Mesothelial cell of epicardium (in vitro differentiated cells): ENCODE measurements at places on chromosomes 1 and 21. TPM values are rescaled to one million over a fixed set of nuclear protein-coding genes. Genes with fewer than 3 reads are reported as not detected.
A peak's percentile ranks its signal among the peaks of the same experiment; 100 is the strongest.

DNA sequence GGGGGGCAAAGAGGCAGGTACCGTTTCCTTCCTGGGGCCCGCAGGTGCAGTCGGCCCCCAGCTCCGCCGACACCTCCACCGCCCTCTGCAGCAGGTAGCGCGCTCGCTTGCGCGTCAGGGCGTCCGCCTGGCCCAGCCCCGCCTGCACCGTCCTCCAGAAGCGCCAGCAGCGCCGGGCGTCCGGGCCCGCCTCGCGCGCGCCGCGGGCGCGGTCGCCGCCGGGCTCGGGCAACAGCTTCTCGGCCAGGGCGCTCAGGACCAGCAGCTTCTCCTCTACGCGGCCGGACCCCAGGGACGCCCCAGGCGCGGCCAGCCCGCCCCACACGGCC, 863 bp downstream of the TARBP1 start:
- DNase-seq: peak; percentile 35

- no peak for DNase-seq
Observed at GRCh38 chr1:9612871-9613624, 24.3 kb downstream of the TMEM201 start.

DNA sequence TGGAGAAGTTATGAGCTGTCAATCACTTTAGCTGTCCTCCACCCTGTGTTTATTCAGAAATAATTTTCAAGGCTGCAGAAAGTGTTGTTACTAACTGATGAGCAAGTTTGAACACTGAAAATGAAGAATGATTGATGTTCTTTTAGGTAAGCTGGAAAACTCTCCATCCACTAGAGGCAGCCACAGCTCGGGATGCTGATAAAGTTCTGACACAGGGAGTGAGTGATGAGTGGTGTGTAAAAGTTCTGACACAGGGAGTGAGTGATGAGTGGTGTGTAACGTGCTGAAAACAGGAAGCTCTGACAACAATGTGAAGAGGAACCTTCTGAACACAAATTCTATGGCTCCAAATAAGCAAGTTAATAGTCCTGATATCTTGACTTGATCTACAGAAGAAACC, 197.5 kb upstream of the PTBP2 start:
- no peak for DNase-seq

DNA sequence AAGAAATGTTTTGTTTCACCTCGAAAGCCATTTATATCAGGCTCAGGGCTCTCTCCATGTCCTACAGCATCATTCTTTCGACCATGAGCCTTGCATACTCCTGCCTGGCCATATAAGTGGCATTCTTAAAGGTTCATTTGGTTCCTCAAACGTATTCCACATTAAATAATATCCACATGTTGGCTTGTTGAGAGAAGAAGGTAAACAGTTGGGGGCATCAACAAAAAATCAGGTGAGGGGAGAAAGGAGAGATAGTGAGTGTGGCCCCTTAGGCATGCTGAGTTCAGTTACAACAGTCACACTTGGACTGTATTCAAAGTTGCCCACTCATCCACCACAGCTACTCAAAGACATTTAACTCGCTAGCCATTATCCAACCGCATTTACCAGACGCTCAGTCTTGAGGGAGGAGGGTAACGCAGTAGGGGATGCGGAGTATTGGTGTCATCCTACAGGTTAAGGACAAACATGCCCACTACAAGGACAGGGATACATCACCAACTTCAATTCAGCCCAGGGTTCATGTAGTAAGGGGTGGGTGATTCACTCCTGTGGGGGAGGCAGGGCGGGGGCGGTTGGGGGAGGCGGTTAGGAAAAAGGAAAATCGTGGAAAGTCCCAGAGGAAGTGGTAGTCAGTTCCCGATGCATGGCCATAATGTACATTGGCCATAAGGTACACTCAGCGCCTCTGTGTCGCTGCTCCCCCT, 1.4 kb downstream of the ZNF697 start:
- no peak for DNase-seq

GRCh38 chr1:200180821-200181220, 153.3 kb downstream of the NR5A2 start:
- DNase-seq: no peak

DNA sequence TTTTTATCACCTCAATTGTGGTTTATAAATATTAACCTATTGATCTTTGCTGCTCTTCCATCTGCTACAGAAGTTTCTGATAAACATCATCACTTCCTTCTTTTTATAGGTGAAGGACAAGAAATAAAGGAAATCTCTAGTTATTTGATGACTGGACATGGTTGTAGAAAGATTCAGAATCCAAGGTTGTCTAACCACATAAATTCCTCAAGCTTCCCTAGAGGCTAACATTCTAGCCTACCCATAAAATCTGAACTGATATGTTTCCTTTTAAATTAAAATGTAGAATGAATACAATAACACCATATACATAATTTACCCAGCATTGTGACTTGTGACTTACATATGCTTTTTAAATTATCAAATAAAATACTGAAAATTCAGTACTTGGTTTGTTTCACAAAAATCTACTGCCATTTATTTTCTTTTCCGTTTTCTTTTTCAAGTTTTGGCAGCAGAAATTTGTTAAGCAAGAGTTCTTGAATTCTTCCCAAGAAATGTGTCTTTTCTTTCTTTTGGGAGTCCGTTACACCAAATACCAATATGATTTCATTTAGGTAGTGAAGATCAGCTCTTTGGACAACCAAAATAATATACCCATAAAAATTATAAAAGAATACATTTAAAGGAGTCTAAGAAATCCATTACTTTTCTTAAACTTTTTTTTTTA, 513.2 kb upstream of the ADGRL2 start:
- no peak for DNase-seq

DNA sequence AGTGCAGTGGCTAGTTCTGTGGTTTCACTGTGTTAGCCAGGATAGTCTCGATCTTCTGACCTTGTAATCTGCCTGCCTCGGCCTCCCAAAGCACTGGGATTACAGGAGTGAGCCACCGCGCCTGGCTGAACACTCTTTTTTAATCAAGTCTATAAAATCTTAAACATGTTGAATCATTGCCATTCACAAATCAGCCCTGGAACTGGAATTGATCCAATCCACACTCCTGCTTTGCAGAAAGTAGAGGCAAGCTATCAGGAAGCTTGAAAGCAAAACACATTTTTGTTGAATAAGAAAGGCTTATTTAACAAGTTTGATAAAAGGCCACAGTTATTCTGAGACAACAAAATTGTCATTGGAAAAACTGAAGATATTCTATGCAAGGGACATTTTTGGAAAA, 18.3 kb upstream of the EFHD2 start:
- DNase-seq: no peak

DNA sequence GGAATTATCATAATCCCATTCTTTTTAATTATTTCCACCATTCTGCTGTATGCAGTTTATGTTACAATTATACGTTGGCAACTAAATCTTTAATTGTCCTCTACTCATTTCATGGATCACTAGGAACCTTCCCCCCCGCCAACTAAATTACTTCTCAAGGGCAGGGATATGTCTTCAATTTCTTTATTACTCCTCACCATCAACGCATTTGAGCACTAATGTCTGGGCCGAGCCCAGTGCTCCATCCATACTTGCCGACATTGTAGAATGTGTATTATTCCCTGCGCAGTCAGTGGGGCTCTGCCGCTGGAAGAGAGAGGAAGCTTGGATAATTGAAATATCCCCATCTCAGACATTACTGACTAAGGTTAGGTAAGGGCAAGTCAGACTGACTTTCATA, 236.4 kb upstream of the AJAP1 start:
- no peak for DNase-seq

- no peak for DNase-seq
Observed at GRCh38 chr1:165381745-165382505, 25.4 kb upstream of the LMX1A start.

DNA sequence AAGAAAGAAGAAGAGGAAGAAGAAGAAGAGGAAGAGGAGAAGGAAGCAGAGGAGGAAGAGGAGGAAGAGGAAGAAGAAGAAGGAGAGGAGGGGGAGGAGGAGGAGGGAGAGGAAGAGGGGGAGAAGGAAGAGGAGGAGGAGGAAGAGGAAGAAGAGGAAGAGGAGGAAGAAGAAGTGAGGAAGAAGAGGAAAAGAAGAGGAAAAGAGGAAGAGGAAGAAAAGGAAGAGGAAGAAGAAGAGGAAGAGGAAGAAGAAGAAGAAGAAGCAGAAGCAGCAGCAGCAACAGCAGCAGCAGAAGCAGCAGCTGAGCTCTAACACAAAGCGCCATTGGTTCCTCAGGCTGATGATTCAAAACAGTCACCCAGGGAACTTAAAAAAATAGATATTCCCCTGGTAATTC, 34.0 kb downstream of the DNAI4 start:
- DNase-seq: no peak

GRCh38 chr1:168970926-168971659, 135.4 kb upstream of the ATP1B1 start:
- no peak for DNase-seq

GRCh38 chr1:42420121-42420520, 35.7 kb downstream of the ZMYND12 start:
- DNase-seq: no peak

DNA sequence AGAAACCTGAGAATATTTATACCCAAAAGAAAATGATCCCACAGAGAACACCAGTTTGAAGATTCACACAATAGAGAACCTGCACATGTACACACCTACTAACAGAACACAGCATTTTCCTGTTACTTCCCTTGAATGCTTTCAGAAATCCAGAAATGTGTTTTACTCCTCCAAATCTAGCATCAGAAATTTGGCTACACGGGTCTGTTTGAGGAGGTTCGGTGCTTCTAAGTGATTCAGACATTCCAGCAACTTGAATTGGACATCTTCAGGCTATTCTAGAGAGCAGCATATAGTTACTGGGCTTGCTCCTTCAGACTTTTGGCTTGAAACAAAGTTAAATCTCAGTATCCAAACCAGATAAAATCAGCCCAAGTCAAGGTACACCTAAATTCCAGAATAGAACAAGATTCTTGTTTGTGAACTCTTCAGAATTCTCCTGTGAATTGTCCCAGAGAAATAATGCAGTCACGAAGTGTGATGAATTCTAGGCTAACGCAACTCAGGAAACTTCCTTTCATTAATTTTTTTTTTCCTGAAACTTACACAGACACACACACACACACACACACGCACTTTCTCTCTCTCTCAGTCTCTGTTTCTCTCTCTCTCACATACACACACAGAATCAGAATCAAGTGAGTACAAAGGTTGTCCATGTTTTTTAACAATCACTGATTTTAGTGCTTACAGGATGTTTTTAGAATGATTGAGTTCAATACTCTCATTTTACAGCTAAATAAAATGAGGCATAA, 278.4 kb upstream of the SNX7 start:
- no peak for DNase-seq

GRCh38 chr21:35563885-35564451, 496.4 kb downstream of the SETD4 start:
- no peak for DNase-seq

DNA sequence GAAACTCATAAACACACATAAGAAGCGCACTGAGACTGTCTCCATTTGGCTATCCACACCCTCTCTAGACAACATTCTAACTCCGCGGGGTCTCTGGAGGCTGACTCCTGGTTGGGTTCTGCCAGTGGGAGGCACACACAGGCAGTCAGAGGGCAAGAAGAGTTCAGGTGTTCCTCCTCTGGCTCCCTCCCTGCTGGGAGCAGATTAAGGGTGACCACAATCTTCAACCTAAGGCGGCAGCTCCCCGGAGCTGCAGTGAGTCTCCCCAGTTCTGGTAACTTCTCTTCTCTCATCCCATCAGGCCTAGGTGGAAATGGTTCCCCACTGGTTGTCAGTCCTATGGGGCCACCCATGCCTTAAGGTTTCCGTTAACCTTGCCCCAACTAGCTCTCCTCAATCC, 7.4 kb upstream of the TENT5C start:
- DNase-seq: no peak

GRCh38 chr1:230754796-230755195, 7.6 kb downstream of the CAPN9 start:
- no peak for DNase-seq

GRCh38 chr1:102550729-102551384, 554.1 kb upstream of the OLFM3 start:
- DNase-seq: no peak

GRCh38 chr1:158728510-158729225, 8.1 kb upstream of the OR6K3 start:
- no peak for DNase-seq

Gene PRAMEF1
- total RNA-seq: not detected in 3 replicates

Gene KRTAP20-4
- not detected in 3 replicates for total RNA-seq

Gene B4GALT2
- 55.8 to 58.6 TPM (median 57.8 TPM) in 3 replicates for total RNA-seq

Gene RBM34
- total RNA-seq: 62.6 to 72.1 TPM (median 70.8 TPM) in 3 replicates

Gene HPCA
- total RNA-seq: 2.3 to 2.9 TPM (median 2.9 TPM) in 3 replicates

Gene ERICH3
- total RNA-seq: not detected in 3 replicates
